ENCODE measurements at places on chromosomes 16 and 17.

DNA sequence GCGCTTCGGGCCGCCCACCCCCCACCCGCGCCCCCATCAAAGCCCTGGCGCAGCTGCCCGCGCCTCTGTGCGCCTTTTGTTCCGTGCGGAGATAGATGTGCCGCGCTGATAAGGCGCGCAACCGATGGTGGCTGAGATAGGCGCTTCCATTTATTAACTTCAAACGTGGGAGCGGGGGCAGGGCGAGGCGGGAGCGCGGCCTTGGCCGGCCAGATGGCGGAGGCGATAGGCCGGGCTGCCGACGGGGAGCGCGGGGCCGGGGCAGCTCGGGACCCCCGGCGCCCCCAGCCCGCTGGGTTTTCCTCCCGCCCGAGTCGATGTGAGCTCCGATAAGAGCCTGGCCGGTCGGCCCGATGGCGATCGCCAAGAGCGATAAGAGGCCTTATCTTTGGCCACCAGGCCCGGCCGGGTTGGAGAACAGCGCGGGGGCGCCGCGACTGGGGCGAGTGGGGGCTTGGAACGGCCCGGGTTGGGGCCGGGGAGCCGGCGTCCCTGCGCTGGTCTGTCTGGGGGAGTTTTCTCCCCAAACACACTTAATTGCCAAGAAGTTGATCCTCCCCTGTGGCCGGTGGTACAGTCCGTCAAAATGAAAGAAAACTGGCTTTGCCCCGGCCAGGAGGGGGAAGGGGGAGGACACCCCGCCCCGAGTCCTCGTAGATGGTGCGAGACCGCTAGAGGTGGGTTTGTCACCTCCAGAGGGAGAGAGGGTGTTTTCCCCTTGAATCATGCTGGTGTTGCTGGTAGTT, 2.7 kb downstream of the ZFPM1 start:
- no peak for DNase-seq

GRCh38 chr17:37225465-37225864, 150.3 kb upstream of the C17orf78 start:
- DNase-seq = no peak

GRCh38 chr16:88844419-88845036, 12.2 kb downstream of the GALNS start:
- no peak for DNase-seq

DNA sequence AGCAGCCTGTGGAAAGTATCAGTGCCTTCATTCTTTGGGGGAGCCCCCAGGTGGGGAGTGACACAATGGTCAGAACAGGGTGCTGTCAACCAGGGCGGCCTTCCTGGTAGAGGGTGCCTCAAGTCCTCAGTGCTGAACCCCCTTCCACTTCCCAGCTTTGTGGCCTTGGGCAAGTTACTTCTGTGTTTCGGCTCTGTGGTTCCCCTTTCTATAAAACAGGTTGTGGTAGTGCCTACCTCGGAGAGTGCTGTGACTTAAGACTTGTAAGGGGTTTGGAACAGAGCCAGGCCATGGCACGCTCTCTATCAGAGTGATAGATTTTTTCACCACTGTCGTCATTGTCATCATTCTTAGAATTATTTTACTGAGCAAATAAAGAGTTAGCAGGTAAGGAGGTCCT, 141.1 kb downstream of the CCDC182 start:
- no peak for DNase-seq

- no peak for DNase-seq
Measured at GRCh38 chr17:59347975-59348391, 16.5 kb downstream of the YPEL2 start.

DNA sequence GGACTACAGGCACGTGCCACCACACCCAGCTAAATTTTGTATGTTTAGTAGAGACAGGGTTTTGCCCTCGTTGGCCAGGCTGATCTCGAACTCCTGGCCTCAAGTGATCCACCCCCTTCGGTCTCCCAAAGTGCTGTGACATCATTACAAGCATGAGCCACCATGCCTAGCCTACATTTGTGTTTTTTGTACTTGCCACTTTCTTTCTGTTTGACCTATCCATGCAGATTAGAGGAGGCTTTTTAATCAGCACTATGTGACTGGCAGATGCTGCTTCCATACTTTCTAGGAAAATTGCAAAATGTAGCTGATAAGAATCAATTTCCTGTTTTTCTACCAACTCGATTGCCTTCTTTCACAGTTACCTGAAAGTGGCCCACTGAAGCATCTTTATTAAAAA, 57.3 kb downstream of the B9D1 start:
- DNase-seq = no peak

GRCh38 chr17:3889325-3890012, 3.4 kb downstream of the CAMKK1 start:
- DNase-seq = no peak

DNA sequence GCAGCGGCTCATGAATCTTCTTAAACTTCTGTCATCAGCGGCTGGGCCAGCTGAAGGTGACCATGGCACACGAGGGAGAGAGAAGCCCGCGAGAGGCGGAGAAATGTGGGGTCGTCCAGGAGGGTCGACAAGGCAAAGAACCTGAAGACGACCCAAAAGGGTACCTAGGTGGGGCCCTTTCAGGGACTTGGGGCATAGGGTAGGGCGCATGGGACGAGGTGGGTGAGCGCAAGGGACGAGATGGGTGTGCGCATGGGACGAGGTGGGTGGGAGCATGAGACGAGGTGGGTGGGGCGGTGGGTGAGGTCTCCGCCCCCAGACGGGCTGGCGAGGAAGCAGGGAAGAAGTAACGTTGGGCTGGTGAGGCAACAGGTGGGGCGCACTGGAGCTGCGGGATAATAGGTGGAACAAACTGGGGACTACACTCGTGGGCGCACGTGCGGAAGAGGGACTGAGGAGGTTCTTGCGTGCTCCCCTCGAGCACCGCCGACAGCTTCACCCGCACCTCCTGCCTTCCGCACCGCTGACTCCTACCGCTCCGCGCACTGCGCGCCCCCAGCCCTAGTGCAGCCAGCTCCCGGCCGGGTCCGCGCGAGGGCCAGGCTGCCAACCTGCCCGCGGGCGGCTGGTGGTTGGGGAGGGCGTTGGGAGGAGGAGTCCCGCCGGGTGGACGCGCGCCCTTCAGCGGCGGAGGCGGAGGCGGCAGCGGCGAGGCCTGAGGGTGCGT, 23.2 kb upstream of the CRYM start:
- peak; percentile 38 for DNase-seq

DNA sequence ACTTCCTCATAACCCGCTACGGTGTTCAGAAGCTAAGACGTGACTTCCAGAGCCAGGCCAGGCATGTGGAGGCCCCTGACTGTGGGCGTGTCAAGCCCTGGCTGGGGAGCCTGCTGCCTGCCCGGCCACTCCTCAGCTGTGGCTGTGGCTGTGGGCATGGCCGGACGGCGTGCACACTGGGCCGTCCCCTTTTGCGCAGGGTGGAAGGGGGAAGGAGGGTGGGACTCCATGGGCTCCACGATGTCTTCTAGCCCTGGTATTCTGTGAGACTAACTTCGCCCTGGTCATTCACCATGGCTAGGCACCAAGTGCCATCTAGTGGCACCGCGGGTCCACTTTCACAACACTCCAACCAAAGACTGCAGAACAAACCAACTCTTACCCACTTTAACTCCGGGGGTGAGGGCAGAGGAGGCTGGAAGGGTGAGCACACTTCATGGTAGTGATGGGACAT, 67.9 kb downstream of the N4BP1 start:
- peak; percentile 60 for DNase-seq

DNA sequence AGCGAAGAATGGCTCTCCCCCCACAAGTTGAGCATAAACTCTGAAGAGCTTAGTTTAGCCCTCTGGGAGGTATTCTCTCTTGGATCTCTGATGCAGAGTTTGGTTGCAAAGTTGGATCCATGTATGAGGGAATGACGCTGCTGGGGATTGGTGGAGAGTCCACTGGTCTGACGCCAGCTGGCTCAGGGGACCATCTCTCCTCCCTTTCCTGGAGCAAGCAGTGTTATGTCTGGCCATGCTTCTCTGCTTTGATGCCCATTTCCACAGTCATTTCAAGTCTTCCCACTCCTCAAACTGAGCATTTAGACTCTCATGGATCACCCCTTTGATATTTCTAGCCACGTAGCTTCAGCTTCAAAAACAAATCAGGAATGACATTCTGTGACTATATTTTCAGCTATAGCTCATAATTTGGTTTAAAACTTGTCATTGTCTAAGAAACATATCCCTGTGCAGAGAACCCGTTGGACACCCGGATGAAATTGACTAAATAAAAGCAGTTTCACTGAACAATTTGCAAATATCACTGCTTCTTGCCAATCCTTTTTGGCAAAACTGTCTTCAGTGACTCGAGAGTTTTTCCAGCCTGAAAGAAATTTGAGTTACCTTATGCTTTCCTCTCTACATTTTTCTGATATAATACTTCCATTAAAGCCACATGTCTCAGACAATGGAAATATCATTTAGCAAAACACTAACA, 193.4 kb upstream of the CDH11 start:
- DNase-seq = peak; percentile 84

- DNase-seq = no peak
Measured at GRCh38 chr17:50884439-50885311, 18.5 kb upstream of the TOB1 start.

DNA sequence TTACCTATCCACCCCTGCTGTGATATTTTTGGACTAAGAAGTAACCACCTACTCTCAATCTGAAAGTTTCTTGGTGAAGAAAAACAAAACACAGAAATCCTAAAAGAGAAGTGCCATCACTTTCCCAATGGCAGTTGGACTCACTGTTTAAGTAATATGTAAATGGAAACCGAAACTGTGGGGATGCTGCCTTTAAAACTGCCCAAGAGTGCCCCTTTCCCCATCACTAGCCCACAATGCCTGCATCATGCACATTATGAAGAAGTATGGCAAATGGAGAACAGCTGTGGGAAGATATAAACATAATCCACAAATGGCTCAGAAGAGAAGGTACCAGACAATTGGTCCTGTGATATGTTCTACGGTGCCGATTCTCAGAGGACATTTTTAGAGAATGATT, 33.5 kb upstream of the SLC6A2 start:
- no peak for DNase-seq
